ENCODE measurements at places on chromosomes 1 and 21.

GRCh38 chr1:40305451-40305850 is 11.6 kb downstream of the COL9A2 start:
- DNase-seq: no peak

- DNase-seq: no peak
Observed at GRCh38 chr1:235161685-235162327, 756 bp upstream of the RBM34 start.

- DNase-seq: no peak
Observed at GRCh38 chr21:45470087-45470515, 65.1 kb downstream of the COL18A1 start.

DNA sequence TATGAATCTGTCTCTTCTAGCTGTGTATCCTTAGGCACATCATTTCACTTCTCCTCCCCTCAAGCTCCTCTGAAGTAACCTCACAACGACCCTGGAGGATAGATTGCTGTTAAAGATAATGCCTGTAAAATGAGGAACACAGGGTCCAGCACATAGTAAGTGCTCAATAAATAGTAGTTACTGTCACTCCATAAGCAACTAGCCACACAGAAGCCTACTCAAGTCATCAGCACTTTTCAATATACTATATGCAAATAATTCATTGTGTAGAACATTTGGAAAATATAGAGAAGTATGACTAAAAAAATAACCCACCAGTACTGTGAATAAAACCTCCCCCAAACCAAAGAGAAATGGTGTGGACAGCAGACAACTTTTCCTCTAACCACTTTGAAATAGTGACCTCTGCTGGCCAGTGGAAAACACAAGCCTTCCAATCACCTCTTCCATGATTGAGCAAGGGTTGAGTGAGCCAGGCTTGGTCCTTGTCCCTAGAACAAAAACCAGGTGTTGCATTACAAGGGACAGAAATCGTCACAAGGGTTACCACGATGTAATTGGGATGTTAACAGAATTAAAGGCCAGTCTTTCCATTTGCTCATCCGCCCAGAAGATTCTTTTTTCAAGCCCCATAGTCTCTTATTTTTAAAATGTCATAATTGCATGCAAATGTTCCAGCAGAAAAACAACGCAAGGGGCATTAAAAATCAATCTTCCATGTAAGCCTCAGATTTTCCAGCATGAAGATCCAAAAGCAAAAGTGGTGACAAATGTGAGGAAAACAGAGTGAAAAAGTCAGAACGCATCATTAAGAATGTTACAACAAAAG is 15.7 kb upstream of the GLIS1 start:
- DNase-seq: no peak

DNA sequence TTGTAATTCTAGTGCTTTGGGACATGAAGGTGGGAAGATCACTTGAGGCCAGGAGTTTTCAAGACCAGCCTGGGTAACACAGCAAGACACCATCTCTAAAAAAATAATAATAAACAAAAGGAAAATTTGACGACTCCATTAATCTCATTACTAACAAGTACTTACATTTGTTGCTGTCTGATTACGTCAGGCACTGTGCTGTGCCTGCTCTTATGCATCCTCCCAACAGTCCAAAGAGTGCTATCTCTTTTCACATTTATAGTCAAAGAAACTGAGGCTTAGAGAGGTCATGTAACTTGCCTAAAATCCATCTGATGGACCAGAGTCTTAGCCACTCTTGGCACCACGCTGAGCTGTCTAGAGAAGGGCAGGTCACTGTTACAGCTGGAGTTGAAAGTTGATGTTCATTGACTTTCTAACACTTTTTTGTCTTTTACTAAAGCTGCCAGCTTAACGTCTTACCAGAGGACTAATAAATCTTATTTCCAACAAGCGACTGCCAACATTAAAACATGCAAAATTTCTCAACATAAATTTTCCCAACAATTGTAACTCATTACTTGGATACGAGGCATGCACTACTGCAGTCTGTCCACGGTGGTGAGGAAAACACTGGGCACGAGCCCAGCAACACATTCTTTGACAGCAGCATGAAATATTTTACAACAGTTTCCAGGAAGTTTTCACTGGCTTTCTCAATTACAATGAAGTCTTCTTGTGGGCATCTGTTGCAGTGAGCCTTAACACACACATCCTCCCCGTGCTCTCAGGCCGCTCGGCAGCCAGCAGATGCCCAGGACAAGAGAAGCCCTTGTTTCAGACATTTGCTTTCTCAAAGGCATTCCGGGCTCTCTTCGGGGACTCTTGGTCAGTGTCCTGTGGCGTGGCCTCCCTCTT is 262.9 kb upstream of the PROX1 start:
- DNase-seq: no peak

DNA sequence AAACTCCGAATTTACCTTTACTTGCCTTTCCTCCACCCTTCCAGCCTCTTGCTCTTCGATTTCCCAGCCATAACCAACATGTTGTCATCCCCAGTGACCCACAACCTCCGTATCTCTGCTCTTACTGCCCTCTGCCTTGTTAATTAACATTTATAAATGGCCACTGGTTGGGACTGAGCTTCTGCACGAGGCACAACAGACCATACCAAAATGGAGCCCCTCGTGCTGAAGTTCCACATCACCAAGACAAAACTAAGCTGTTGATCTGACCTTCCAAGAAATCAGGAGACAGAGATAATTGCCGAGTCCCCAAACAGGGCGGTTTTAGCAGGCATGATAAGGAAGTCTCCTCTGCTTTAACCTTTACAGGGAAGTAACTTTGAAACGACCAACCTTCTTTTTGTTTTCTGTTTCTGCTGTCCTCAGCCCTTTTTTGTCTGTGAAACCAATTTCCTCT is 71.9 kb downstream of the NMNAT2 start:
- no peak for DNase-seq

DNA sequence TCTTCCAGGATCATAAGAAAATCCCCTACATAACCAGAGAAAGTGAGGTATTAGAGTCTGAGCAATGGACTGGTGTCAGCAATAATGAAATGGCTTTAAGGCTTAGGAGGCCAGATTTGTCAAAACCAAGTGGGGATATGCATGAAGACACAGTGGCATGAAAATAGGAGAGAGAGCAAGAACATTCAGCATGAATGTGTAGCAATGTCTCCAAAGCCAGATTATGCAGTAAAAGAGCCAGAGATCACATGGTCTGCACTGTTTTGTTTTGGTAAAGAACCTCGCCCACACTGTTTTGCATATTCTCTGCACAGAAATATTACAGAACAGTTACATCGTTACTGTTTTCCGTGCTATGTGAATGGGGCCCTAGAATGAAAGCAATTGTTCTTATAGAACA is 589.4 kb downstream of the PLPP3 start:
- no peak for DNase-seq

GRCh38 chr1:169802888-169803287 is 8.2 kb upstream of the METTL18 start:
- DNase-seq: no peak
